ENCODE measurements at places on chromosomes 4 and X.

DNA sequence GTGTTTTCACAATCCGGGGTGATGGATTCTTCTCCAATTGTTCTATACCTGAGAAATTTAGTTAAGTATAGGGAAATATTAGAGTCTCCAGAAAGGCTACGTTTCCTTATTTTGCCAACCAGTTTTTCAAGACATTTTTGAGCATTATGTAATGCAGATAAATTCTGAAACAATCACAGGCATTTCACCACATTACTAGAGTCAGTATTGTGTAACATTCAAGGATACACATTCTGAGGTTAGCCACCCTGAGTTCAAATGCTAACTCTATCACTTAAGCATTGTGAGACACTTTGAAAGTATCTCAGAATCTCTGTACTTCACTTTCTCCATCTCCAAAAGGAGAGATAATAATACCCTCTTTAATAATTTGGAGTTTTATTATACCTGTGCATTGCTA lies 10.6 kb downstream of the SULT1B1 start:
- no peak overlapping the region for H3K4me3 ChIP-seq
- no peaks in the 10 kb centered on the region for H3K4me1 ChIP-seq
- DNase-seq, result no peak
- no peak overlapping the region for H3K27ac ChIP-seq
- peaks cover 2% of the 10 kb centered on the region for H3K36me3 ChIP-seq
- H3K27me3 ChIP-seq, result no peaks in the 10 kb centered on the region

GRCh38 chr4:110629780-110630687 lies 7.2 kb upstream of the PITX2 start:
- peaks cover 12% of the 10 kb centered on the region for H3K36me3 ChIP-seq
- H3K4me3 ChIP-seq, result peak overlapping the region; percentile 53
- peak overlapping the region; percentile 42 for H3K27ac ChIP-seq
- H3K4me1 ChIP-seq, result peaks cover 13% of the 10 kb centered on the region
- peaks cover 89% of the 10 kb centered on the region for H3K27me3 ChIP-seq

DNA sequence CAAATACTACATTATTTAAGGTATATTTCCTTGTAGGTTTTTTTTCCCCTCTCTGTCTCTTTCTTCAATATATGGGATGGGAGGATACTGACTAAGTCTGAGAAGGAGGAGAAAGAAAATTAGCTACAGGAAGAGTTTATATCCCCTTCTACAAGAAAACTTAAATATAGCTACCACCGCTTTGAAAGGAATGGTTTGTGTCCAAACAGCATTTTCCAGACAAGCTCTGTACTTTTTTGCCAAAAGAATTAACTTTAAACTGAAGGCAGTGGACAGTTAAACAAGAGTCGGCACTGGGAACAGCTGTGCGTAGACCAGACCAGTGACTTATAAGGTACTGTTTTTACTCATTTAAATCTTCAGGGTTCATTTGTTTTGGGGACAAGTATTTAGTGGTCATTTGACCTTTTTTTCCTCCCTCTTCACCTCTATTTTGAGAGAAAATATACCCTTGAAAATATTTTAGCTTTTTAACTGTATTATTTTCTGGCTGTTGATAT lies 303.7 kb downstream of the ARHGAP24 start:
- no peak overlapping the region for H3K27ac ChIP-seq
- no peaks in the 10 kb centered on the region for H3K36me3 ChIP-seq
- H3K4me3 ChIP-seq, result no peak overlapping the region
- H3K27me3 ChIP-seq, result no peaks in the 10 kb centered on the region
- no peak for DNase-seq

DNA sequence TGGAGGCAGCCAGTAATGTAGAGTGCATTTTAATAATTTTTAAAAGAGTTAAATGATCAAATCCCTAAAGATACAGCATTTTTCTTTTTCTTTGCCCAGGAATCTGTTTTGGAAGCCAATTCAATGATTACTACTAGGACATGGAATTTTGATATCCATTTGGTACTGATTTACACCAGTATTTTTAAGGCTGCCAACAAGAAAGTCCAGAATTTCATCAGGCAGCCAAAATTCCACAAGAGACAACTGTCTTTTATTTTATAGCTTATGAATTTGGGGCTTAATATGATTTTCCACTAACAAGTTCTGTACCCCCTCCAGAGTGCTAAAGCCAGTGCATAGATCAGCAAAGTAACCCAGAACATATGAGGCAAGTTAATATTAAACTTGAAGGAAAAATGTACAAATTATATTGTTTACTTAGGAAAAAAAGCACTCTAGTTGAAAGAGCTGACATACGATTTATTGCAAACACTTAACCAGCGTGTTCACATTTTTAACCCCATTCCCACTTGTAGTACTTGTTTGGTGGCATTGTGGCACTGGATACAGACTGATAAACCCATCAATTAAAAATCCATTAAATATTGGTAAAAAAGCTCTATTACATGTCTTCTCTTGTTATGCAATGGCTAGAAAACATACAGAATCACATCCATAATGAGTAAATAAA lies 259.7 kb downstream of the DCHS2 start:
- no peaks in the 10 kb centered on the region for H3K4me1 ChIP-seq
- DNase-seq, result no peak
- H3K4me3 ChIP-seq, result no peak overlapping the region
- H3K27me3 ChIP-seq, result peaks cover 29% of the 10 kb centered on the region
- H3K27ac ChIP-seq, result no peak overlapping the region
- no peaks in the 10 kb centered on the region for H3K36me3 ChIP-seq

All from activated T-cell treated with anti-CD3 and anti-CD28 coated beads, Interleukin-2, amount 50 U/mL, for 72 hours (primary cell).